ENCODE measurements at places on chromosomes 4 and X. TPM values are rescaled to one million over a fixed set of nuclear protein-coding genes. Genes with fewer than 3 reads are reported as not detected.
A peak's percentile ranks its signal among the peaks of the same experiment; 100 is the strongest.

Gene CT45A2
- total RNA-seq, result not detected

Gene DRD5
- not detected for total RNA-seq

Gene DOK7
- total RNA-seq, result 4.7 TPM

Gene CFP
- 0.74 TPM for total RNA-seq

Gene RAB9B
- 0.98 TPM for total RNA-seq

Gene GSX2
- total RNA-seq, result not detected

Gene SH2D1A
- 0.74 TPM for total RNA-seq

Gene TAPT1
- total RNA-seq, result 28.5 TPM

DNA sequence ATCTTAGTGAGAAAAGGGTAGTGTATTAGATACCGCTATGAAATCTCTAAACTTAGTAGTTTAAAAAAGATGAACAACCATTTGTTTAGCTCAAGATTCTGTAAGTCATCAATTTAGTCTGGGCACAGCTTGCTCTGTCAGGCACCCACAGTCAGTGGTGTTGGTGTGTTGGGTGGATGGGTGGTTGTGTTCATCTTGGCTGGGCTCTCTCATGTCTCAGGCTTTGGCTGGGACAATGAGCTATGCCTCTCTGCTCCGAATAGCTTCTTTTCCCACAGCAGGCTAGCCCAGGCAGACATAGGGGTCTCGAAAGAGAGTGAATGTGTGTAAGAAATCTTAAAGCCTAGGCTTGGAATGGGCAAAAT is 127.0 kb upstream of the GATB start:
- no peak for DNase-seq
- no peaks in the 10 kb centered on the region for H3K27me3 ChIP-seq
- no peaks in the 10 kb centered on the region for H3K36me3 ChIP-seq
- H3K27ac ChIP-seq, result no peak overlapping the region
- H3K4me3 ChIP-seq, result no peak overlapping the region
- no peaks in the 10 kb centered on the region for H3K4me1 ChIP-seq

- DNase-seq, result peak; percentile 37
- no peak overlapping the region for H3K27ac ChIP-seq
- no peaks in the 10 kb centered on the region for H3K27me3 ChIP-seq
- no peaks in the 10 kb centered on the region for H3K4me1 ChIP-seq
- no peaks in the 10 kb centered on the region for H3K36me3 ChIP-seq
- no peak overlapping the region for H3K4me3 ChIP-seq
Observed at GRCh38 chr4:5433196-5433595, 275.2 kb downstream of the EVC2 start.

DNA sequence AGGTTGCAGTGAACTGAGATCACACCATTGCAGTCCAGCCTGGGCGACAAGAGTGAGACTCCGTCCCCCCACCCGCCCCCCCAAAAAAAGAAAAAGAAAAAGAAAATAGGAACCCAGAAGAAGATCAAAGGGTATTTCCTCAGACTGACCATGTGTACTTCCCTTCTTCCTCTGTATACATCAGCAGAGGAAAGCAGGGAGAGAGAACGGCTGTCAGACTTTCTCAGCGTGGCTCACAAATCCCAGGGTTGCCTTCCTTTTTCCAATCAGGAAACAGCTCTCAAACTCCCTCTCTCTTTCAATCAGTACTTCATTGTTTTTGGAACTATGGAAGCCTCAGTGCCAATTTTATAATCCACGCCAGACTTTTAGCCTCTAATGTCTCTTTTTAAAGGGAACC is 59.1 kb downstream of the CHRNA9 start:
- H3K4me1 ChIP-seq, result peaks cover 14% of the 10 kb centered on the region
- DNase-seq, result no peak
- H3K4me3 ChIP-seq, result no peak overlapping the region
- no peaks in the 10 kb centered on the region for H3K27me3 ChIP-seq

- no peak for DNase-seq
- H3K4me3 ChIP-seq, result no peak overlapping the region
- no peaks in the 10 kb centered on the region for H3K4me1 ChIP-seq
Observed at GRCh38 chr4:145130130-145130529, 32.0 kb downstream of the ABCE1 start.

- H3K27ac ChIP-seq, result no peak overlapping the region
- no peaks in the 10 kb centered on the region for H3K4me1 ChIP-seq
- no peak overlapping the region for H3K4me3 ChIP-seq
- no peaks in the 10 kb centered on the region for H3K27me3 ChIP-seq
- no peak for DNase-seq
Observed at GRCh38 chr4:26748811-26749210, 111.8 kb upstream of the STIM2 start.

DNA sequence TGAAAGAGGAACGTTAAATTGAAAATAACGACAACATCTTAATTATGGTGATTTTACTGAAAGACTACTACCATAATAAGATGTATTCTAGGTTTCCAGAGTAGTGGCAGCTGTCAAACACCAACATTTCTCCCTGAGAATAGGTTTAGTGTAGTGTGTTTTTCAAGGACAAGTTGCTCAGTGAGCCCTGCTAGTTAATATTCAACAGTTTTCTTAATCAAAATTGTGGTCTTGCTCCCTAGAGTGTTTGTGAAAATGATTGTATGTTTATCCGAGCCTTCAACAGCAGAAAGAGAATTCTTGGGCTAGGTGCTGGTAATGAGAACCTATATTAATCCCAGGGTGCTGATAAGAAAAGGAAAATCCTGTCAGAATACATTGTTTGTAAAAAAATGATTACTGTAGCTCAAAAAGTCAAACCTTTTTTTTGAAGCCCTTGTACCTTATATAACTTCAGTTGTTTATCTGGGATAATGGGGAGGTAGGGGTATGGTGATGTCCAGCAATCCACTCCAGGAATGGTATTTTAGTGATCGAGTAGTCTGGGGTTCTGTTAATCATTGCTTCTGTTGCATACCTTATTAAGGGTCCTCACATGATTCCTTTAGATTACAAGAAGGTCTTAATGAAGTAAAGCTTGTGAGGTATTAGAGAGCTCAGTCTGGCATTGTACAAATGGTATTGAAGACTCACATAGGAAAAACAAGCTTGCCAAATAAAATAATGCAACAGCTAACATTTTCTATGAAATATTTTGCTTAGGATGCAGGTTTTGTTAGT is 110.7 kb downstream of the CCSER1 start:
- H3K27ac ChIP-seq, result no peak overlapping the region
- H3K4me1 ChIP-seq, result no peaks in the 10 kb centered on the region
- H3K27me3 ChIP-seq, result no peaks in the 10 kb centered on the region
- DNase-seq, result no peak
- H3K36me3 ChIP-seq, result no peaks in the 10 kb centered on the region

DNA sequence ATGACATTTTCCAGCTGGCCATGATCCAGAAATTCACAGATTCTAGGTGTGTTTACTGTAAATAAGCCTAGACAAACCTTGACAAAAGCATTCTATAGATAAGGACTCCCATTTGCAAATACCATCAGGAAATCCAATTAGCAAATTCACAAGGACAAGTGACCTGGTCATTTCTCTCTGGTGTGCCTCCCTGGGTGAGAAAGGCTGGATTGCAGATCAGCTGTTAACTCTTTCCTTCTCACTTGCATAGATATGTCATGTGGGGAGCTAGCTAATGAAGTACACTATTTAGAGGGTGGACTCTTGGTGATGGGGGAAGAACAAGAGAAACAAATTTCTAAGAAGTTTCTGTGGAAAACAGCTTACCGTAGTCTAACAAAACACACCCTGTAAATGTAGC is 58.9 kb downstream of the MOSPD2 start:
- no peaks in the 10 kb centered on the region for H3K27me3 ChIP-seq
- DNase-seq, result no peak
- no peaks in the 10 kb centered on the region for H3K36me3 ChIP-seq
- H3K27ac ChIP-seq, result no peak overlapping the region
- H3K4me3 ChIP-seq, result no peak overlapping the region

DNA sequence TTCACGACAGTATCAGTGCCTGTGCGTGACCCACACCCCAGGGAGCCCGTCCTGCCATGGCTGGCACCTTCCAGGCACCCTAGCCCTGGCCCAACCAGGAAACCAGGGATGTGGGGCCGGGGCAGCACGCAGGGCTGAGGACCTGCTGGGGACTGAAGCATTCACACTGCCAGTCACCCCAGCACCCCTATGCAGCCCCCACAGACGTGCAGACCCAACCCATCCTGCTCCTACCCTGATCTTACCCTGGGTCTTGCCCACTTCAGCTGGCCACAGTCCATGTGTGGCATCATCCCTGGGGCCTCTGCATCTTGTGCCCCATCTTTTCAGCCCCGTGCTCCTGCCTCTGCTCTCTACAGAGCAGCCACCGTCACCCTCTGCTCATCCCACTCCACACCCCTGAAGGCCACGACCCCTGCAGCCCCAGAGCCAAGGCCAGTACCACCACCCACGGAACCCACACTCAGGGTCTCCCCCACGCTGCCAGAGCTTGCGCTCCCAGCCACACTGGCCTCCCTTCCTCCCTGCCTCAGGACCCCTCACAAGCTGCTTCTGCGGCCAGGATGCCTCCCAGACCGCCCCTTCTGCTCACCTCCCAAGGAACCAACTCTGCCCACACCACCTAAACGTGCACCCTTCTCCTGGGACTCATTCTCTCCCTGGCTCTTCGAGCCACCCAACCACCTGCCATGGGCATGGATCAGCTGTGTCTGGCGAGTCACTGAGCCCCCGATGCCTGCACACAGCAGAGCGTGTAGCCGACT is 25.6 kb downstream of the GAK start:
- no peaks in the 10 kb centered on the region for H3K4me1 ChIP-seq
- H3K4me3 ChIP-seq, result no peak overlapping the region
- DNase-seq, result no peak
- H3K27me3 ChIP-seq, result no peaks in the 10 kb centered on the region
- no peaks in the 10 kb centered on the region for H3K36me3 ChIP-seq

DNA sequence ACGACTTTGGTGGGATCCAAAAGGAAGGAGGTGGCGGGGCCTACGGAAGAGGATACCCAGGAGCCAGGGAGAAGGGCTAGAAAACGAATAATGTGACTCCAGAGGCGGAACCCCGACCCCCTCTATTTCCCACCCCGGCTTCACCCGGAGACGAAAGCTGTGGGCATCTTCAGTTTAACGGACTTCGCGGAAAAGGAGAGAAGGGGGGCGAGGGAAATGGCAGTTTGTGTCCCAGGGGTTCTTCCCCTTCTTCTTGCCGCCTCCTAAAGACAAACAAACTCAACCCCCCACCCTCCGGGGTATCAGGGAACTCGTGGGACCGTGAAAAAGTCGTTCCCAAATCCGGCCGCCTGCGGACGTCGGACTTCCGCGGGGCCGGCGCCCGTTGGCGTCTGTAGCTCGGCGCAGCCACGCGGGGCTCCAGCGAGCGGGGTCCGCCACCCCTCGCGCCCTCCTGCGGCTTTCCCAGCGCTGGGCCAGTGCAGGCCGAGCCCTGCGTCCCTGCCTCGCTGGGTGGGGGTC is 3.6 kb upstream of the LEF1 start:
- H3K27me3 ChIP-seq, result peaks cover 6% of the 10 kb centered on the region
- H3K36me3 ChIP-seq, result no peaks in the 10 kb centered on the region
- peak overlapping the region; percentile 75 for H3K27ac ChIP-seq

- DNase-seq, result no peak
- no peak overlapping the region for H3K4me3 ChIP-seq
- no peaks in the 10 kb centered on the region for H3K4me1 ChIP-seq
- H3K36me3 ChIP-seq, result no peaks in the 10 kb centered on the region
Observed at GRCh38 chr4:98242538-98242937, 18.6 kb upstream of the RAP1GDS1 start.

GRCh38 chr4:152460488-152460887 is 75.4 kb downstream of the FBXW7 start:
- no peaks in the 10 kb centered on the region for H3K4me1 ChIP-seq
- no peak overlapping the region for H3K4me3 ChIP-seq
- H3K27ac ChIP-seq, result no peak overlapping the region
- DNase-seq, result no peak
- H3K36me3 ChIP-seq, result no peaks in the 10 kb centered on the region

GRCh38 chr4:46211406-46211805 is 87.6 kb upstream of the GABRG1 start:
- H3K4me1 ChIP-seq, result no peaks in the 10 kb centered on the region
- no peaks in the 10 kb centered on the region for H3K27me3 ChIP-seq
- no peak for DNase-seq
- no peak overlapping the region for H3K4me3 ChIP-seq

Measured in vagina (tissue), 2 donors.